ENCODE measurements at places on chromosomes 5 and 9. TPM values are rescaled to one million over a fixed set of nuclear protein-coding genes. Genes with fewer than 3 reads are reported as not detected.

WDR38 gene
- total RNA-seq, result not detected

CXCL14 gene
- total RNA-seq, result not detected

FGFR4 gene
- 3.6 TPM for total RNA-seq

PCDHB9 gene
- total RNA-seq, result 0.31 TPM

SLC45A2 gene
- not detected for total RNA-seq

GCNT1 gene
- 2.9 TPM for total RNA-seq

LRRC19 gene
- total RNA-seq, result not detected

ST8SIA4 gene
- 9.4 TPM for total RNA-seq

RASGRF2 gene
- 39.3 TPM for total RNA-seq

TLX3 gene
- not detected for total RNA-seq

ANKRD31 gene
- under 0.01 TPM for total RNA-seq

LECT2 gene
- total RNA-seq, result not detected

MYMK gene
- total RNA-seq, result not detected

TLR4 gene
- total RNA-seq, result 211 TPM

FAM219A gene
- 15.9 TPM for total RNA-seq

EQTN gene
- not detected for total RNA-seq

PLCXD3 gene
- 0.19 TPM for total RNA-seq

RECK gene
- total RNA-seq, result 5.5 TPM

RXFP3 gene
- not detected for total RNA-seq

ZNF300 gene
- total RNA-seq, result 9.8 TPM

SARDH gene
- total RNA-seq, result 0.19 TPM

ZNF608 gene
- 7.3 TPM for total RNA-seq

CDC20B gene
- not detected for total RNA-seq

TAF11L10 gene
- total RNA-seq, result not detected

ACER2 gene
- total RNA-seq, result 9.7 TPM

OCLN gene
- 1.3 TPM for total RNA-seq

IFNB1 gene
- not detected for total RNA-seq

DND1 gene
- 0.49 TPM for total RNA-seq

PCDHB12 gene
- total RNA-seq, result 0.16 TPM

TRPM3 gene
- not detected for total RNA-seq

RNF183 gene
- total RNA-seq, result not detected

WNT8A gene
- total RNA-seq, result not detected

SLC6A19 gene
- total RNA-seq, result not detected

FUT7 gene
- not detected for total RNA-seq

CBY3 gene
- total RNA-seq, result not detected

SNAPC3 gene
- total RNA-seq, result 50.4 TPM

HTR4 gene
- not detected for total RNA-seq

CCL27 gene
- total RNA-seq, result 0.16 TPM

LCN9 gene
- total RNA-seq, result not detected

RLN2 gene
- 0.16 TPM for total RNA-seq

ZNF454 gene
- total RNA-seq, result 0.69 TPM

SEMA4D gene
- total RNA-seq, result 8.4 TPM

AGXT2 gene
- total RNA-seq, result not detected

RMRP gene
- total RNA-seq, result 15,158 TPM

PCDHGC4 gene
- total RNA-seq, result 0.49 TPM

CTXN3 gene
- total RNA-seq, result not detected

PCDHGA2 gene
- 1.9 TPM for total RNA-seq

PCDHGC5 gene
- total RNA-seq, result 0.32 TPM

FGF1 gene
- total RNA-seq, result 0.44 TPM

TEK gene
- 45.0 TPM for total RNA-seq

HMCN2 gene
- total RNA-seq, result 0.19 TPM

Data from bladder microvascular endothelial cell (primary cell).